Endodermal cell (in vitro differentiated cells): ENCODE measurements at places on chromosomes 12 and 14.

- no peak for DNase-seq
These were observed 95.4 kb downstream of the MYF5 start for GRCh38 chr12:80811957-80812708.

DNA sequence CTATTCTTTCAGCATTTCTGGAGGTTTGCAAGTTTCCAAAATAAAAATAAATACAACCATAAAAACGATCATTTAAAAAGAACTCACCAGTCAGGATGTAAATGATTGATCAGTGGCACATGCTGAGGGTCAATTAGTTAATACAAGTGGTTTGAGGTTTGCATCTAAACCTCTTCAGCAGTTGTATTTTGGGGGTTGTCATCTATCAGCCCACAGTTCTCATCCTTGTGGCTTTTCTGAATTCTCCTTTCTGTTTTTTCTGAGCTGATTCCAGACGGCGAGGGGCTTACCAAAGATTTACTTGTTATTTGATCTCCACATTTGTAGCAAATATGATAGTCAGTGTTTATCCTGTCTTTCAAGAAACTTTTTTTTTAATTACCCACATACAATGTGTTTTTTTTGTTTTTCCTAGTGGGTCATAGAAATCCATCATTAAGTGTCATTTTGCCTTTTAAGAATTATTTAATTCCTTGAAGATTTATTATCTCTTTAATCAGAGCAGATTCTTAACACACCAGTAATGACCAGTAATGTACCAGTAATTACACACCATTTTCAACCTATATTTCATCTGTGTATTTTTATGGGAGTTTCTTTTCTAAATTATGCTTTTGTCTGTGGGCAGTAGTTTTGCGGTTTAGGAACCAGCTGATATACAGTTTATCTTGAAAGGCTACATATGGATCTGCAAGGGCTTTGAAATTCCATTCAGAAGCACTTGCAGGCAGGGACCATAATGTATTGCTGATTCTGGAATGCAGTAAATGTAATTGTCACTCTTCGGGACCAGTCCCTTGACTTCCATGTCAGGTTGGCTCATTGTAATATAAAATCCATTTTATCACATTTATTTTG lies 56.3 kb upstream of the DAAM1 start:
- no peak for DNase-seq

GRCh38 chr12:47818467-47819137 lies 1.1 kb downstream of the HDAC7 start:
- DNase-seq = peak; percentile 83

DNA sequence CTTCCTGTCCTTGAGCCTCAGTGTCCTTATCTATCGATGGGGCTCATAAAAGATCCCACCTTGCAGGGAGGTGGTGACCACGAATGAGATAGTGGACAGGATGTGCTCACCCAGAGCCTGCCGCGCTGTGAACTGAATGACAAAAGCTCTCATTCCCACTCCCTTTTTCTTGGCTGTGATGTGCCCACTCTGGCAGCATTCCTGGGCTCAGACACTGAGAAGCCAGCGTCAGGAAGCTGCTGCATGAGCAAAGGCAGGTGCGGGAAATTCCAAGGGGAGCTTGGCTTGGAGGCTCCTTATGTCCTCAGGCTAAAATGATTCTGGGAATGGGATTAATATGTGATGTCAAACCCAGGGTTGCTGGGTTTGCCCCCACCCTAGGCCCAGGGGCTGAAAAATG lies 61.6 kb downstream of the EFCAB11 start:
- DNase-seq = no peak

GRCh38 chr12:34298971-34299801 lies 276.9 kb downstream of the ALG10 start:
- no peak for DNase-seq

DNA sequence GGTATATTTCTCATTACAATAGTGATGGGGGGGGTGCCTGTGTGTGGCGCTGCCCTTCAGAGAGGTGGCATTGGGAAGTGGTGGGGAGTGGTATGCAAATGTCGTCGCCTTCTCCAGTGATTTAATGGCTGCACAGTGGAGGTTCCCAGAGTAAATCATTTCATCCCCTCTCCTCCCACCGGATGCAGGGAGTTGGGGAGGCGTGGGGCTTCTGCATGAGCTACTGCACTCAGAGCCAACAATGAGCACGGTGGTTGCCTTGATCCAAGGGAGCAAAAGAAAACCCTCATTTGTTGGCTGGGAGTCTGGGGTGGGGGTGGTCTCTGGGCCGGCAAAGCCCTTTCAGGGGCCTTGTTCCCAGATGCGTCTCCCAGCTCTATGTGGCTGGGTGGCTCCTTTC lies 124.3 kb downstream of the AACS start:
- DNase-seq = no peak

- DNase-seq = no peak
These were observed 36.6 kb downstream of the ETV6 start for GRCh38 chr12:11686120-11686519.

DNA sequence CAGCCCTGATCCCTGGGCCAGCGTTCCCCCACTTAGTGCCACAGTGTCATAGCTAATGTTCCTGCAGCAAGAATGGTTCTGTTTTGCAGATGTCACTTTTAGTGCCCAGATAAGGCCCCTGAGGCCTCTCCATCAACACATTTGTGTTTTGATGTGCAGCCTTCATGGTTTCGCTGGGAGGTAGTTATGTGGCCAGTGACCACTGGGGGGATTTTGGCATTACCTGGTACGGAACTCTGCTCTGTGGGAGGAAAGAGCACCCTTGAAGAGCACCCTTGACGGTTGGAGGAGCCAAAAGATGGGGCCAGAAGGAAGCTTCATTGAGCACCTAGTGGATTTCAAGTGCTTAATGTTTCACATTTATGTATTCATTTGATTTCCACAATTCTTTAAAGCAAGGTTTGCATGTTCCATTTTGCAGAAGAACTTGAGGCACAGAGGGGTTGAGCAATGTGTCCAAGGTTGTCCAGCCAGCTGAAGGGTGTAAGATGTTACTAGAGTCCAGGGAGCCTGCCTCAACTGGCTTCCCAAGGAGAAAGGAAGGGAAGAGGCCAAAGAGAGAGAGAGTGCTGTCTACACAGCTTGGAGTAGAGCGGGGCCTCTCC lies 13.0 kb downstream of the SERPINA11 start:
- no peak for DNase-seq

DNA sequence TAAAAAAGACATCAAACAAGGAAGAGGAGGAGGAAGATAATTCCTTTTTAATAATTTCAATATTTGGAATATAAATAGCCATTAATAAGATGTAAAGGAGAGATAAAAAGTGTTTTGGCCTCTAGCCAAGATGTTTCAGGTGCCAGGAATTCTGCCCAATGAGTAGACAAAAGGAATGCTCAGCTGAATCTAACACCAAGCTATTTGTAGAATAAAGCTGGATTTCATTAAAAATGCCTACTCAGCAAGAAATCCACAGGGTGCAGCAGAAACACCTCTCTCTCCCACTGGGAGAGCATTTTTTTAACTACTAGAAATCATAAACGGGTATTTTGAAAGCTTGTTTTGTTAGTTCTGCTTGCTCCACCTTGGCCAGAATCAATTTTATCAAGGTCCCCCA lies 4.1 kb upstream of the STAB2 start:
- peak; percentile 25 for DNase-seq

GRCh38 chr12:123532019-123532418 lies 1.5 kb downstream of the RILPL1 start:
- DNase-seq = peak; percentile 62

DNA sequence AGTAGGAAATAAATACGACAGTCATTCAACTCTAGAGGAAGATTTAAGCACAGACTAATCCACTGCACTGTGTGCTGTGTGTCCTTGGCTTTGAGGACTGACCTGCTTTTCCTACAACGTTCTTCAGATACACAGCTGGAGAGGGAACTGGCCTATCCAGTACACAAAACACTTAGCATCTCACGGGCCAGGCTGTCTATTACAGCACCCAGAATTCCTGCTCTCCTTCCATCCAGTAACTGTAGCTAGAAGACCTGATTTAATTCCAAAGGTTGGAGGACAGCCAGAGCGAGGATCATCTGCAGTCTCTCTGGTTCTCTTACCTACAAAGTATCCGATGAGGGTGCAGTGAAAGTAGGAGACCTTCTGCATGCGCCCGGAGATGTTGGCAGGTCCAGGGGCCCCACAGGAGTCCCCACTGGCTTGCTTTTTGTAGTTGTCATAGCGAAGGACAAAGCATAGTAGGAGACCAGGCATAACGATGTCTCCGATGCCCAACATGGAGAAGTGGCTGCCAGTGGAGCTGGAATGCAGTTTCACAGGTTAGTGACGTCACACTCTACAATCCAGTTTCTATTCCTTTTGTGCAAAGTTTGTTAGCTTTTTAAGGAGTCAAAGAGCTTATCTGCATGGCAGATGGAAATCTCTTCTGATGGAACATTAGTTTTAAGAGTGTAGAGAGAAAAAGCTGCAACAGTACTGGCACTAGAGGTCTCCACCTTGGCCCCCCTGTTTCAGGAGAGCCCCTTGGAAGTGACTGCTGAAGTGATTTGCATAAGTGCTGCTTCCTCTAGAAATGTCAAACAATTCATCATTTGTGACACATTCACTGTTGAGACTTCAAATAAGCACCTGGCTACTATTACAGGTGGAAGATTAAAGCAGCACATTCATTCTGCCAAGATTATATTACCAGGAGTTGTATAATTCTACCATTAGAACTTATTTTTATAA lies 41.7 kb downstream of the ACADS start:
- peak; percentile 28 for DNase-seq

GRCh38 chr14:61640158-61641136 lies 54.9 kb upstream of the HIF1A start:
- DNase-seq = no peak

GRCh38 chr14:72154645-72155378 lies 222.6 kb downstream of the RGS6 start:
- DNase-seq = no peak

- peak; percentile 34 for DNase-seq
These were observed 193.9 kb upstream of the C14orf180 start for GRCh38 chr14:104385531-104386101.

GRCh38 chr12:24596768-24597388 lies 352.0 kb downstream of the BCAT1 start:
- DNase-seq = no peak

GRCh38 chr14:79791055-79791732 lies 420.1 kb downstream of the DIO2 start:
- DNase-seq = no peak

DNA sequence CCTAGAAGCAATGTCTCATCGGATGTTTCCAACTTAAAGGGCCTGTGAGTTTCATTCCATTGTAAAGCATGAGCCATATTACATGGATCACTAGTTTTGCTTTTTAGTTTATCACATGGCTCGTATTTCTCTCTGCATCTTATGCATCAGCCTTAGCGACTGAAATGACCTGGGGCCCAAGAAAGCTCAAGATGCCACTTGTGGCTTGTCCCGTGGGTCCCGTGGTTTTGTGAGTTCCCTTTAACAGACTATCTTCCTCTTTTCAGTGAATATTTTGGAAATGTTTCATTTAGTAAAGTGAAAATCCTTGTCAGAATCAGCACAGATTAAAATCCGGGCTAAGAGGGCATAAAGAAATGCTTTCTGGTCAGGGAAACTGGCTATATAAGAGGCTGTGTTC lies 86.2 kb upstream of the PPM1H start:
- no peak for DNase-seq

- DNase-seq = no peak
These were observed 65.8 kb upstream of the TMPO start for GRCh38 chr12:98449584-98449983.

- DNase-seq = peak; percentile 90
These were observed 97.9 kb downstream of the RFLNA start for GRCh38 chr12:124392667-124393413.
